ENCODE measurements at places on chromosomes 2 and 18.

- no peak for DNase-seq
Measured at GRCh38 chr2:102172745-102173144, 14.1 kb upstream of the IL1RL2 start.

DNA sequence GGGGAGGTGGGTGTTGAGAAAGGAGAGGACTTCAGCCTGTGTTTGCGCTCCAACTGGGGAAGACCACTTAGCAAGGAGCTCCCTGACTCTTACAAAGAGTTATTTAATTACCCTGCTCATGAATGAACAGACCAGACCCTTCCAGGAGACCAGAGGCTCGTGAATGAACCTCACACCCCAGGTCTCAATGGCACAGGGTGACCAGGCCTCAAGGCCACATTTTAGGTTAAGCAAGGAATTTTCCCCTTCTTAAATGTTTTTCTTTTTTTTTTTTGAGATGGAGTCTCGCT, 25.3 kb downstream of the SMAD7 start:
- DNase-seq: peak; percentile 53

DNA sequence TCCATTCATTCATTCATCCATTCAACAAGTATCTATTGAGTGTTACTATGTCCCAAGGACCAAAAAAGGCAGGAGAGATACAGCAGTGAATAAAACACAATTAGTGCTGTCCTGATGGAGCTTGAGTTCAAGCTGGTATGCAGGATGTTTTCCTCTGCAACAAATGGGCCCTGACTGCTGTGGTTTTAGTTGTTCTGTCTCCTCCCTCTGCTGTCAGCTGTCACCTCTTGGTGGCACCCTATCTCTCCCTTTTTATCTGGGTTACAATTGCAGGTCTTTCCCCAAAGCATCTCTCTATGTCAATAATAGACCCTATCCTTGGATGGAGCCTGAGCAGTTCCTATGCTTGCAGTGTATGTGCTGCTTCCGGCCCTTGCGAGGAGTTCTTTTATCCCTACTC, 304.8 kb downstream of the PDE11A start:
- no peak for DNase-seq

GRCh38 chr2:72718876-72719275, 107.0 kb downstream of the EXOC6B start:
- no peak for DNase-seq

GRCh38 chr2:159088906-159089305, 120.5 kb downstream of the TANC1 start:
- no peak for DNase-seq

GRCh38 chr18:48834413-48835031, 116.2 kb downstream of the SMAD7 start:
- no peak for DNase-seq

DNA sequence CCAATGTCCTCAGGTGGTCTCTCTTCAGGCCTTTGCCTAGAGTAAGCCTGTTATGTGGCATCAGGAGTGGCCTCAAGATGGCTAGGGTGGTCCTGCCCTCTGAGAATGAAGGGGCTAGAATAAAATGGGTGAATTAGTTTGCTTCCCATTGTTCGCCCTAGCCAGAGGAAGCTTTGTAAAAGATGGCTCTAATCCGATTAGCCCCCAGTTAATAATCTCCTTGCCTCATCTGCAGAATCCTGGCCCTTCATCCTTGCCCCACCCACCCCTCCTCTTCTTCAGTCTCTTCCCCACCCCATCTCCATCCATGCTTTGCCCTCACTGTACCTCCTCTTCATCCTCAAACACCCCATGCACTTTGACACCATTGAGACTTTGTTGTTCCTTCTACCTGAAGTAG, 57.4 kb upstream of the LGALSL start:
- DNase-seq: no peak

DNA sequence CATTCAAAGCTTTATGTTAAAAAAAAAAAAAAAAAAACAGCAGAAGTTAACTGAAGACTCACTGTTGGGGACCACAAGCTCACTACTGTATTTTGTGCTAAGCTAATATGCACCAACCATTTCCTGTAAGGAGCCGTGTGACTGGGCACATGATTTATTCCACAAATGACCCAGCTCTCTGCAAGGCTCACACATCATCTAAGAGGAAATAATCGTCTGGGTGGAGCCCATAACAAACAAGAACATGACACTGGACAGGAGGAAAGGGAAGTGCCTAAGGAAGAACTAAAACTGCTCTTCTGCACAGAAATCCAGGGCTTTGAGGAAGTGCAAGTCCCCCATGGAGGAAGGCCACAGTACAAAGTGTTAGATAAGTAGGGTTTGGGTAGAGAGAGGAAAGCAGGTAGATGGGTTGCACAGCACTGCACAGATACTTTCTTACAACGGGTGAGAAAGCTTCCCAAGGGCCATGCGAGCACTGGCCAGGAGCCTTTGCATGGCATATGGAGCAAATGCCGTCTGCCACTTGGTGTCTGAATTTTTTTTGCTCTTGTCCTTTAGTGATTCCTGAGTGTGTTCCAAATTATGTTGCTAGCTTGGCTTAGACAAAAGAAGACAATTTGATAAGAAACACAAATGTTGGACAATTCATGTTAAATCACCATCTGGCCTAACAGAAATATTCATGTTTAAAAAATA, 24.4 kb downstream of the NFE2L2 start:
- DNase-seq: peak; percentile 31

- DNase-seq: no peak
Measured at GRCh38 chr2:64234785-64235184, 90.6 kb upstream of the PELI1 start.

- no peak for DNase-seq
Measured at GRCh38 chr2:187329586-187329985, 118.5 kb downstream of the CALCRL start.

GRCh38 chr2:80256782-80257167, 47.8 kb downstream of the LRRTM1 start:
- no peak for DNase-seq

DNA sequence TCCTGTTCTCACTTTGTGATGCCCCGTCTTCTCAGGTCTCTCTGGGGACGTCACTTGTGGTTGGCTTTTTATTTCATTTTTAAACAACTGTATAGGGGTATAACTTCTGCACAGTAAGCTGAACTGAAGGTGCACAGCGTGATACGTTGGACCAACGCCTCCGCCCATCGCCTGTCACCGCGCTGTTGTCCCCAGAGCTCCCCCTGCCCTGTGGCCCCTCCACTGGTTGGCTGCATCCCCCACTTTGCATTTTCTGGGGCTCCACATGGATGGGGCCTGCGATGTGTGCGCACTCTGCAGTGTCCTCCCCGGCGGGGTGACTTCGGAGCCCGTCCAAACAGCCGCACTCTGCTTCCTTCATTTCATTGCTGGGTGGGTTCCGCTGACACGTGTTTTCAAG, 14.3 kb downstream of the GPR35 start:
- DNase-seq: no peak

- DNase-seq: no peak
Measured at GRCh38 chr18:55552526-55553189, 35.3 kb downstream of the TCF4 start.

- DNase-seq: no peak
Measured at GRCh38 chr18:32302806-32303205, 113.0 kb downstream of the MEP1B start.

DNA sequence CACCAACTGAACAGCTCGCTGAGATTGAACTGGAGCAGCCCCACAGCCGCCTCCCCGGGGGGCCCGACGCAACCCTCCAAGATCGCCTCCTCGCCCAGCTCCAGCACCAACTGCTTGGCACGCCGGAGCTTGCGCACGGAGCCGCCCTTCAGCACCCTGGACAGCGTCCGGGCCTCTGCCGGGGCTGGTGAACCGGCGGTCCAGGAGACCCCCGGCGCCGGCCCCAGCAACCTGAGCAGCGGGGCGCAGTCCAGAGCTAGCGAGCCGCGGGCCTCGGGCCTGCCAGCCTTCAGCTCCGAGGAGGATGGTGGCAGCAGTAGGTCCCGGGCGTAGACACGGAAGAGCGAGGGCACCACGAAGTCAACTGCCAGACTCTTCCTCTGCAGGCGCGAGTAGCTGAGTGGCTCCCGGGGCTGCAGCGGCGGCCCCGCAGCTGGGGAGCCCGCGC, 1.2 kb downstream of the ALK start:
- peak; percentile 44 for DNase-seq

DNA sequence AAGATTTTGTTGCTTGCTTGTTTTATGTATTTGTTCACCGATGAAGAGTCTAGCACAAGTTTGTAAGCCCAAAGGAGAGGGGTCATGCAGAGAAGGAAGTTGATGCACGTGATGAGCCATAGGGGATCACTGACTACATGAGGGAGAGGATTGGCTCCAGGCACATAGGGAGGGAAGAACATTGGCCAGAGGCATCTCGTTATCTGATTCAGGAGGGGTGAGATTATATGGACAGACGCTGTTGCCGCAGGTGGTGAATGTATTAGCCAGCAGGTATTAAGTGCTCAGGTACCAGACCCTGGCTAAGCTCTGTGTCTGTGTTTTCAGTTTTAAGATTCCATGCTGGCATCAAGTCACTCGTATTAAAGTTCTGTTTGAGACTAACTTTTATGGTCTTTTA, 91.8 kb upstream of the CHST9 start:
- DNase-seq: no peak

DNA sequence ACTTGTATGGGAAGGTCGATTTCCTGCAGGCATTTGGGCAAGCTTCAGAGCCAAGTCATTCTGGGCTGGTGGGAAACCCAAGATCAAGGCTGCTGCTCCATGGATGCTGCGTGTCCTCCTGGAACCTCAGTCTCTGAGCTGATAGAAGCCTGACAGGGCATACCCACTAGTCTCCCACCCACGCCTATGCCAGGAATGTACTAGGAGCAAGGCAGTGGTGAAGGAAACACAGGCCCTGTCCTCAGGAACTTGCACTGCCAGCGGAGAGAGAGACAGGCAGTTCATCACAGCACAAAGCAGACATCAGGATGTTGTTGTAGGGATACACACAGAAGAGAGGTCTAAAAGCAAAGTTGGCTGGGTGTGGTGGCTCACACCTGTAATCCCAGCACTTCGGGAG, 84.2 kb downstream of the PLB1 start:
- DNase-seq: no peak

- DNase-seq: no peak
Measured at GRCh38 chr2:23492337-23492675, 107.3 kb downstream of the KLHL29 start.

DNA sequence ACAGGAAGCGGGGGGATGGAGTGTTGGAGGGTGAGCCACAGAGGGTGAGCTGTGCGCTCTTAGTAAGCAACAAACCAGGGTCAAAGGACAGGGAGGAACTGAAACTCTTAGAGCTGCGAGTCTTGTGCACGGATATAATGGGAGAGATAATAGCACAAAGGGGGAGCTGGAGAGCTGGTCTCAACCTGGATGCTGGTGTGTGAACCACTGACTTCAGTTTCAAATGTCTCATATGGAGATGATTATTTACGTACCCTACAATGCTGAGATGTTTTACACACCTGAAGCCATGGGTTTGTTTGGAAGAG, 35.9 kb downstream of the PTGR3 start:
- DNase-seq: no peak

DNA sequence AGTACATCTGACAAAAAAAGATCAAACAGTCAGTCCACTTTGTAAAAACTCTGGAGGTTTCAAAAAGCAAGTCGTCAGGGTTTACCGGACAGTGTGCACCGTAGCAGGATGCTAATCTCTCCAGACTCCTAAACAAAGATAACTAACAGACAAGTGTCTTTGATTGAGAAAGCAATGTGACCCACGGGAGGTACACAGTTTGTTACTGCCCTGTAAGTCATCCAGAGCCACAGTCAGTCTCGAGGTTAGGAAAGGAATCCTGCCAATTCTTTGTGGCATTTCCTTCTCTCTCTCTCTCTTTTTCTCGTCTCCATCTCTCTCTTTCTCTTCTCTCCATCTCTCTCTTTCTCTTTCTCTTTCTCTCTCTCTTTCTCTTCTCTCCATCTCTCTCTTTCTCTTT, 42.8 kb downstream of the LRRTM4 start:
- no peak for DNase-seq
